ENCODE measurements at places on chromosomes 6 and 20.

- DNase-seq, result no peak
Measured at GRCh38 chr6:26172608-26172968, 85.4 kb downstream of the HFE start.

DNA sequence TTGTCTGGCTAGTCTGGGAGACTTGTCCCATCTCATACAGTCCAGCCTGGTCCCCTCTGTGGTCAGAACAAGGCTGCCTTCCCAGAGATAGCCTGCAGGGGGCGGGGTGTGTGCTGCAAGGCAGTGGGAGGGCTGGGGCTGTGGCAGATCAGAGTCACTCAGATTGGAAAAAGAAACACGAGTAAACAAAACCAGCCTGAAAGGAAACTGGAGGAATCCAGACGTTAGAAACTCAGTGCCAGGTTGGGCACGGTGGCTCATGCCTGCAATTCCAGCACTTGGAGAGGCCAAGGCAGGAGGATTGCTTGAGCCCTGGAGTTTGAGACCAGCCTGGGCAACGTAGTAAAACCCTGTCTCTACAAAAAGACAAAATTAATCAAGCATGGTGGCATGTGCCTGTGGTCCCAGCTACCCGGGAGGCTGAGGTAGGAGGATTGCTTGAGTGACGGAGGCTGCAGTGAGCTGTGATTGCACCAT is 20.2 kb downstream of the LEMD2 start:
- peak; percentile 69 for DNase-seq

GRCh38 chr20:48180618-48181017 is 395.3 kb upstream of the SULF2 start:
- no peak for DNase-seq

GRCh38 chr6:119802464-119802863 is 452.9 kb upstream of the MAN1A1 start:
- no peak for DNase-seq

- DNase-seq, result no peak
Measured at GRCh38 chr20:35461620-35462019, 6.2 kb downstream of the CEP250 start.

GRCh38 chr6:158149641-158150040 is 18.4 kb downstream of the SERAC1 start:
- no peak for DNase-seq

GRCh38 chr20:40189621-40190020 is 499.4 kb downstream of the MAFB start:
- no peak for DNase-seq

GRCh38 chr6:7418238-7418905 is 28.8 kb downstream of the RIOK1 start:
- no peak for DNase-seq

- DNase-seq, result no peak
Measured at GRCh38 chr6:140897349-140897748, 1235.4 kb upstream of the GJE1 start.

GRCh38 chr20:63565699-63566335 is 8.2 kb downstream of the HELZ2 start:
- DNase-seq, result no peak

- DNase-seq, result no peak
Measured at GRCh38 chr20:25270829-25271251, 23.0 kb downstream of the PYGB start.

GRCh38 chr6:117629119-117629660 is 26.9 kb upstream of the GOPC start:
- DNase-seq, result no peak
